Left renal pelvis (tissue), 4 donors: ENCODE measurements at places on chromosomes 6 and 20.

- DNase-seq: no peak
Observed at GRCh38 chr20:60058879-60059278, 100.7 kb downstream of the CDH26 start.

GRCh38 chr6:30360139-30360538 lies 15.2 kb downstream of the RPP21 start:
- no peak for DNase-seq

DNA sequence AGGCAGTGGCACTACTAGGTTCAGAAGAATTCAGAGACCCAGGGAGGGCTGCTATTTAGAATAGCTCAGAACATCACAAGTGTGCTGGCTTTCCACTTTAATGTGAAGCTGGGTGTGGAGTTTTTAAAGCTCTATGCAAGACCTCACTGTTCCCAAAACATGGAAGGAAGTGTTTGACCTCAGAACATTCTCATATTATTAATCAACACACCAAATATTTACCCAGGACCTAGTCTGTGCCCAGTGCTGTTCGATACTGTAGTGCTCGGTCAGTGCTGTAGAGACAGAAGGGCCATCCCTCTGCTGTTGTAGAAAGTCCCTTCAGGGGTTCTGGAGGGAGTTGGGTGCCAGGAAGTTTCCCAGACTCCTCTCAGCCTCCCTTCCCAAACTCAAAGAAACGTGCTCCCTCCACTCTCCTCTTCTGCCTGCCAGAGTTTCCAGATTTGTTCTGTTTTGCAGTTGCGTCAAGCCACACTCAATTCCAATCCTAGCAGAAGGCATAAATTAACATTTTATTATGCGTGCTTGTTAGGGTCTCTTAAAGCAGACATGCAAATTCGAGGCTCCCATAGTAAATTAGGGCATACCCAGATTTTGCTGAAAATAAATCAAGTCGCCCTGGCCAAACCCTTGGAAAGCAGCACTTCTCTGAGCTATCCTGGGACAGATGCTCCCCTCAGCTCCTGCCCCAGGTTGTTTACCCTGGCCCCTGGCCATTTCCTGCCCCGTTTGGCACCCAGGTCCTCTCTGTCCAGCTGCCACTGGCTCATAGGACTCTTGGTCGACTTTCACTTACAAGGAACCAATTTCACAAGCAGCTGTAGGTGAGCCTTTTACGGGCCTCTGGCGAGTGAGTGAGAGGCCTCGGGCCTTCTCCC lies 248.6 kb downstream of the HIVEP2 start:
- DNase-seq: peak; percentile 50

DNA sequence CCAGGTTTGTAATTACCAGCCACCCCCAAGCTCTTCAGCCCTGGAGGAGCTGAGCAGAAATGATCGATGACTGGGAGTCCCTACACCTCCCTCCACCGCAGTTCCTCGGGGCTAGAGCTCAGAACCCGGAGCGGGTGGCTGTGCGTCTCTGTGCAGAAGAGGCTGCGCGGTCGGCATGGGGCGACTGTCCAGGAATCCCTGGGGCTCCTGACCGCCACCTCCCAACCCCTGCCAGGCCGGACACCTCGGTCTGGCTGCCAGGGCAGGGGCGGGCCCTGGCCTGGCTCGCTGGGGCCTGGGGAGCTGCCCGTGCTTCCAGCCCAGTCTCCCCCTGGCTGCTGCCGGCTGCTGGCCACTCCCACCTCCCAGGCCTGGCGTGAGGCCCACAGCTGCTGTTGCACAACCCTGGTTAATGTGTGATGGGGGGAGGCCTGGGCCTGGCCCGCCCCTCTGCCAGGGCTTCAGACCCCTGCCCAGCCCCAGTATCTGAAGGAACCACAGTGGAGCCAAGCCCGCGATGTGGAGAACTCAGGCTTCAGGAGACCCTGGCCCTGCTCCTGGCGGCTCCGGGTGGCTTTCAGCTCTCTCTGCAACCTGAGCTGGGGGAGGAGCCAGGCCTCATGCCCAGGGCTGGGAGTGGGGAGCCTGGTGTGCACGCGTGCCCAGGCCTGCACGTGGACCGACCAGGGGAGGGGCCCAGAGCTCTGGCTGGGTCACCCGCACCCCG lies 1.2 kb downstream of the SLC2A4RG start:
- peak; percentile 75 for DNase-seq

DNA sequence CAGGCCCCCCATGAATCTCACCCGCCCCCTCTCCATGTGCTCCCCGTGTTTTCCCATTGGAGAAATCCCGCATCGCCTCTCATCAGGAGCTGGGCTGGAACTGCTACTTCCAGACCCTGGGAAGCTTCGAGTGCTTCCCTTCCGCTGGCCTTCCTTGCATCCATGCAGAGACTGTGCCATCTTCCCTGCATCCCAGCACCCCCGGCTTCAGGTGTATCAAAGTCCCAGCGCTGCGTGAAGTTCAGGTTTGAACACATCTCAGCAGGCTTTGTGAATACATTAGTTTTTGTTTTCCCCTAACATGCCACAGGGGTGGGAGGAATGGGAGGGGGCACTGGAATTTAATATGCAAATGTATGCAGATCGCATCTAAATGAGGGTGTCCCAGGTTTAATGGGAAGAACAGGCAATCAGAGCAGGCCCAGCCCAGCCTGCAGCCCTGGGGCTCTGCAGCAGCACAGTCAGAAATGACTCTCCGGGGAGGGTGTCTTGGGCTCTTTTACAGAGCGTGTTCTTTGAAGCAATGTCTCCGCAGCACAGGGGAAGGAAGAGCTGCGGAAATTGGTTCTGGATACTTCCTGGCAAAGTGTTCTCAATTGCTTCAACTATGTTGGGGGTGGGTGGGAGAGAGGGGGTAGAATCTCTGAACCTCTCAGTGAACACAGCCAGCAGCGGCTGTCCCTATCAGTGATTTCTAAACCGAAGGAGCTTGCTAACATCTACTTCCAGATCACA lies 8.3 kb upstream of the MMP9 start:
- no peak for DNase-seq

- no peak for DNase-seq
Observed at GRCh38 chr20:38414769-38415450, 20.2 kb downstream of the SNHG17 start.

DNA sequence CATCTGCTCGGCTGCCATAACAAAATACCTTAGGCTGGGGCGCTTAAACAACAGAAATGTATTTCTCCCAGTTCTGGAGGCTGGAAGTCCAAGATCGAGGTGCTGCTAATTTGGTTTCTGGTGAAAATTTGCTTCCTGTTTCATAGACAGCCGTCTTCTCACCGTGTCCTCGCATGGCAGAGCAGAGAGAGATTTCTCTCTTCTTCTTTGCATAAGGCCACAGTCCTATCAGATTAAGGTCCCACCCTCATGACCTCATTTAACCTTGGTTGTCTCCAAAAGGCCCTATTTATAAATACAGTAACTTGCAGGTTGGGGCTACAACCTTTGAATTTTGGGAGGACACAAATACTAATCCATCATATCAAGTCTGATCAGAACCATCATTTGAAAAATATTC lies 544.3 kb downstream of the KIF16B start:
- no peak for DNase-seq

GRCh38 chr6:1291381-1291780 lies 20.5 kb upstream of the FOXQ1 start:
- DNase-seq: no peak

GRCh38 chr6:137707590-137708360 lies 159.3 kb upstream of the TNFAIP3 start:
- DNase-seq: no peak

DNA sequence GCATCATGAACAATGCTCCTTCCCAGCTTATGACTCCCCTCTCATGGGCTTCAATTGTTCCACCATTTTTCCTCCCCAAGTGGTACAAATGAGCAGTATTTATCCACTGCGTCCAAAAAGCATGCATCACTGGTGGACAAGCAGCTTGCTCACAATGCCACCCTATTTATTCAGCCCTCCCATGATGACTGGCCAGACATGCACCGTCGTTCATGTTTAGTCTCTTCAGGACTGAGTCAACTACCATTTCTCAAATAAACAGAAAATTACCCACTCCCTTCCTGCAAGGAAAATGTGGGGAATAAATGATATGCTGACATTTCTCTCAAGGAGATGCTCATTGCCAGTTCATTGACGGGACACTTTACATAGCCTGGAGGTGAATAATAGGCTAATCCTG lies 300.4 kb downstream of the C6orf118 start:
- no peak for DNase-seq

GRCh38 chr6:53926505-53926904 lies 131.7 kb downstream of the LRRC1 start:
- no peak for DNase-seq

DNA sequence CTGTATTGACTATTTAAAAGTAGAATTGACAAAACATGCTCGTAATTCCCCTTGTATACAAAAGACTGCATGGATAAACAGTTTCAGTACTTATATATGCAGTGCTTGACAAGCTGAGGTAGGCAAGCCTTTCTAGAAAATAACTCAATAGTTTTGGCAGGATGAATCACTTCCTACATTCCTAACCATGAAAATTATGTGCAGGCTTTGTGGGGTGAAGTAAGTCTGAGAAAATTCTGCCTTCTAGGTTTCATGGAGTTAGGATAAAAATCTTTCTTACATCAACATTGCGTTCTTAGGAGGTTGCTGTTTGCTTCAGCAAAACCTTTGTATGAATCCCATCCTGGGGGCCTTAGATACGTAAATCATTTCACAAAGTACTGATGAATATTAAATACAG lies 801.4 kb upstream of the EYS start:
- DNase-seq: no peak

GRCh38 chr6:25266456-25267100 lies 12.6 kb upstream of the CARMIL1 start:
- DNase-seq: no peak

GRCh38 chr6:72836971-72837370 lies 215.1 kb downstream of the KCNQ5 start:
- no peak for DNase-seq

DNA sequence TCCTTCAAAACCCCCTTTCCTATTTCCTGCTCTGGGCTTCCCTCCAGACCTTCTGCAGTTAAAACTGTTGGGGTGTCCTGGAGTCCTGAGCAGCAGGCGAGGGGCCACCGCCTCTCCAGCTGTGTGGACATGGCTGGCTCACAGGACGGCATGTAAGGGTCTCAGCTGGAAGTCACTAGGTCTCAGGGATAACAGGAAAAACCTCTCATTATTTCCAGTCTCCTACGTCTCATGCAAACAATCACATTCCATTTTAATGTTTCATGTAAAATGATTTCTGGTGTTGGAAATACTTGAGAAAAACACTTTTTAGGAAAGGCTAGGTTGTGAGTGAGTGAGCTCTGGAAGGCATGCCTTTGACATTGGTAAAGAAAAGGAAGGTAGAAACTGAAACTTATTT lies 158.7 kb downstream of the SCML4 start:
- no peak for DNase-seq

DNA sequence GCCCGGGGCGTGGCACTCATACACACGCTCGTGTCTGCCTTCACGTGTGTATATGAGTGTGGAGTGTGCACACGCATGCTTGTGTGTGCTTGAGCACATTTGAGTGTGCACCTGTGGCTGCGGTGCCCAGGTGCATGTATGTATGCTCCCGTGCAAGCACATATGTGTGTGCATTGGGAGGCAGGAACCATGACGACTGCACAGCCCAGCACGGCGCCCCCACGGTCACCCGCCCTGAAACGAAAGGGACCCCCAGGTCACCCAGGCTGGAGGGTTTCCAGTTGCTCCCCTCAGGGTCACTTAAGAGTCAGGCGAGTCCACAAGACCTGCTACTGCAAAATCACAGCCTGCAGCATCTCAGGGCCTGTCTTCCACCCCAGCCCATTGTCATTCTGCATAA lies 94.7 kb downstream of the YTHDF1 start:
- no peak for DNase-seq

DNA sequence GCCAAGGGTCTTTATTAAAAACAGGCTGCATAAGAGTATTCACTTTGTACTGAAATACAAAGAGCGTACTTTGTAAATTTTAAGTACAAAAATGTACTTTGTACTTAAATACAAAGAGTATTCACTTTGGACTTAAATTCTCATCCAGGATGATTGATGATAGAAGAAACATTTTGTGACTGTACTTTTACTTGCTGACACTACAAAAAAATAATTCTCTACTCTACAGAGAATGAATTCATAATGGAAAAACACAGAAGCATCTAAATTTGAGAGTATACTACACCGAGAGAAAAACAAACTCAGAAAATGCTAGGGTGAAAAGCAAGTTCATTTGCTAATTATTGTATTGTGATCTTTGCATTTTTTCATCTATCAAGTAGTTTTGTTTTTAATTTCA lies 54.4 kb upstream of the STXBP5 start:
- DNase-seq: no peak

DNA sequence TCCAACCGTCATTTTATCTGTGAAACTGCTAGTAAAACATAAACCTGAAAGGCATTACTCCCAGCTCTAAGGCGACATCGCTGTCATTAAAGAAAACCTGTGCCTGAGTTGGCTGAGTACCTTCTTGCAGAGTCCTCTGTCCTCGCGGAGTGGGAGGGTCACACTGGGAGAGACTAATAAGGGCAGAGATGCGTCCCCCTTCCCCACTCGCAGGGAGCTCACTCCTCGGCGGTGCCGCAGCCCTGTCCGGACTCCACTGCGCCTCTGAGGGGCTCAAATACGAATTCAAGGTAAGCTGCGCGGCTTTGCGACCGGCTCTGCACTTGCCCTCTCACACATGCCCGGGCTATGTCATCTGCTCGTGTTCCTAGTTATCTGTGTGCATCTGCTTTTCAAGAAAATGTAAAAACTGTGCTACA lies at the start of gene COL19A1:
COL19A1 (plus strand) TSS at position 206 of the 419 bp plus-strand sequence. CDS start 13,012 bp downstream, outside the sequence.
- peak; percentile 6 for DNase-seq

- no peak for DNase-seq
Observed at GRCh38 chr20:24453869-24454268, 15.6 kb upstream of the SYNDIG1 start.

GRCh38 chr6:121274666-121275295 lies 59.5 kb downstream of the TBC1D32 start:
- no peak for DNase-seq

GRCh38 chr20:58547623-58548475 lies 32.6 kb upstream of the APCDD1L start:
- DNase-seq: no peak

GRCh38 chr6:1311400-1312202 lies at the start of gene FOXQ1:
Gene FOXQ1, plus strand, starts transcription at chr6:1312098. Its CDS starts 607 bp downstream, at chr6:1312705.
- DNase-seq: no peak

DNA sequence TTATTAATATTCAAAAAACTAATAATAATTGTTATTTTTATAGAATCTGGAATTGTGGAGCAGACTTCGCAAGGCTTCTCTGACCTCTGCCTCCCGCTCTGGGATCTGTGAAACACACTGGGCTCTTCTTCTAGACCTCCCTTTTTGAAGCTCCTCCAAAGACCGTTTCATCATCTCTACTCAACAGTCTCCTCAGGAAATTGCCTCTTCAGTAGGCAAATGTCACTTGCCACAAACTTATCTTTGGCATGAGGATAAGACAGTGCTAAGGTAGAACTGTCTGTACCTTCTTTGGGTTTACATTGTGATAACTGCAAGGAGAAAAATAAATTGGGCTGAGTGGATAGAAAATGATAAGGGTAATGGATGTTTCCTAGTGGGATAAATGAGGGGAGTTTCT lies 2.3 kb upstream of the MAS1L start:
- DNase-seq: no peak
